ENCODE measurements at places on chromosomes 6 and 20. TPM values are rescaled to one million over a fixed set of nuclear protein-coding genes. Genes with fewer than 3 reads are reported as not detected.

LRRC73 gene
- 1.0 TPM for total RNA-seq

NR2E1 gene
- total RNA-seq, result not detected

RWDD2A gene
- 4.7 TPM for total RNA-seq

CYP24A1 gene
- total RNA-seq, result 0.64 TPM

DNA sequence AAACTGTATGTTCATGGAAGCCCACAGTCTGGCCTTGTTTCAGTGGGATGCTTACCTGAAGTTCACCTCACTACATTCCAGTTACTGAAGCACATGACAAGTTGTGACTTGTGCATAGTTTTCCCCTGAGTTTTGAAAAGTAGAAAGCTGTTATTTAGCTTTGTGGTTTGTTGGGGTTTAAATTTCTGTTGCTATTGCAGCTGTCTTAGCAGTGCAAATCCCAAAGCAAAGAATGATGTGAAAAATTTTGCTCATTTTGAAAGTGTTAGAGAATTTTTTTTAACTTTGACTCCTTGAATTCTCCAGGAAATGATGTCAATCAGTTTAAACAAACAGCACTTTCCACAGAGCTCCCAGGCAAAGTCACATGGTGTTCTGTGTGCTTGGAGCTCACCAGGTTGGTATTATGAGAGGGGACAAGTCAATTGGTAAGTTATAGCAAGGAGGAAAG lies 268.4 kb downstream of the ADGRG6 start:
- DNase-seq, result peak; percentile 44

DNA sequence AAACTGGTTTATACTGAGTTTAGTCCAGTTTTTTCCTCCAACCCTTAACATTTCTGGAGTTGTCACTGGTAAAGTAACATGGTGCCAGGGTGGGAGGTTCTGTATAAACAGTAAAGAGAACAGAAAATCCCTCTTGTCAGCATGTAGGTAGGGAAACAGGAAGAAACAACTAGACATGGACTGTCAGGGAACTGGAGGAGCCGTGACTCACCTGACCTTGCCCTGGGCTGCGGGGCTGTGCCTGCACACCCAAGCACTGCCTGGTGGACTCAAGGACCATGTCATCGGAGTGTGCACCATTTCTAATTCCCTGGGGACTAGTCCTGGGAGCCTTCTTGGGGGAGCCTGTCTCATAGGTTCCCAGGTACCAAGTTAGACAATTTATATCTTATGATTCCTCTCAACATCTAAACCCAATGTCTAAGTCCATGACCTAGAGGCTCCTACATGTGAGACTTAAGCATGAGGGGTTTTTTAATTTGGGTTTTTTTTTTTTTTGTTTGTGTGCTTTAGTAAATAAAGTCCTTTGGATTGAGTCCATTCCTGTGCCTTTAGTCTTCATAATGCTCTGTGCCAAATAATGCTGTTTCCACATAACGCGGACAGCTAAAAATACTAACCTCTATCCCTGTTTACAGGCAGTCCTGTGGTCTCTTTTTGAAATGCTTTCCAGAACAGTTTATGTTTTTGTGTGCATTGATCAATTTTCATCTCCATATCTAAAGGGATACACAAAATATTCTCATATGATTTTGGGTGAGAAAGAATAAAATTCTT lies 136.9 kb upstream of the SUPT3H start:
- DNase-seq, result no peak

GRCh38 chr6:10138917-10139316 lies 276.0 kb downstream of the TFAP2A start:
- DNase-seq, result peak; percentile 93

DNA sequence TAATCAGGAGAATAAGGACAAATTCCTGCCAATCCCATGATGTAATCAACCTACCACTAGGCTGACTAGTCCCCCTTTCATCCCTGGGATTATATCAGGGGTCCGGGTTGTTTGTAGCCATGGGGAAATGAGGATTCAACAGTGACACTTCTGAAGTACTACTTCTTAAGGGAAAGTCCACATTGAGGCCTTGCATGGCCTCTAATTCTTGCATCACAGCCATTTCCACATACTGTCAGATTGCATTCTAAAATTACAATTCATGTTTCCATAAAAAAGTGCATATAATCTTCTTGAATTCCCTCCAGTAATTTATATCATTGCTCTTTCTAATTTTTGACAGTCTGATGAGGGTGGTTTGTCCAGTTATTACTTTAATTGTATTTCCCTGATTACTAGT lies 184.2 kb downstream of the PHF3 start:
- no peak for DNase-seq

GRCh38 chr20:19253916-19254820 lies 41.7 kb downstream of the SLC24A3 start:
- DNase-seq, result peak; percentile 30

GRCh38 chr20:24986436-24987015 lies 6.0 kb downstream of the APMAP start:
- DNase-seq, result no peak

- no peak for DNase-seq
Measured at GRCh38 chr20:416950-417800, 9.1 kb downstream of the RBCK1 start.

DNA sequence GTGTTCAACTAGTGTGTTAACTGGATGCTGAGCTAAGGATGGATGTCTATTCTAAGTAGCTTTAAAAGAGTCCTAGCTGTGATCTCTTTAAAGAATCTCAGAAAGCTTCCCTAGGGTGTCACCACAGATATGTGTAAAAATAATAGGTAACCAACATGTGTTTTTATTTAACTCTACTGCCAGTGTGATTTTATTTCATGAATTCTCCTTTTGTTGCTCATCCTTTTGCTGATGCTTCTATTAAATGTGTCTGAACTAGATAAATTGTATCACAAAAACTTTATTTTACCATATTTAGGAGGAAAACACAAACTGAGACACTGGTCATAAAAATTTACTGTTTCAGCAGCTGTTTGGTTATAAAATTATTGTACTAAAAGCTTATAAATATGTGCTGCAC lies 809.4 kb upstream of the CITED2 start:
- peak; percentile 76 for DNase-seq

DNA sequence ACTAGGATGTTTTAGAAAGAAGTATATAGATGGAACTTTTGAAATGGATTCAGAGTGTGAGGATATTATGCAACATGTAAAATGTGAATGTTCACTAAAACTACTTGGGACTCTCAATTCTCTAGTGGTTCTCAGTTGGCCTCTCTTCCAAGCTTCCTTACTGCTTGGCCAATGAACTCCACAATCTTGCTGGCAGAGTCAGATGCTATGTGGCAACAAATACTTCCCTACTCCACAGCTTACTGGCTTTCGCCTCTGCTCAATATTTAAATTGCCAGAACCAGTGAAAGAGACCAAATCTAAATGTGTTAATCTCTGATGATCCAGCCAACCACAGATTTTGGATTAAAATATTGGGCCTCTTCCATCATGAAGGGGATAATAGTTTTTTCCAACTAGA lies 138.4 kb downstream of the HTR1B start:
- DNase-seq, result no peak

- peak; percentile 40 for DNase-seq
Measured at GRCh38 chr6:133553652-133554051, 312.5 kb downstream of the EYA4 start.

GRCh38 chr6:33313709-33314514 lies at the start of gene TAPBP:
TSS of gene TAPBP (minus strand) at chr6:33314078. CDS start at chr6:33314041, 37 bp downstream.
- peak; percentile 57 for DNase-seq

DNA sequence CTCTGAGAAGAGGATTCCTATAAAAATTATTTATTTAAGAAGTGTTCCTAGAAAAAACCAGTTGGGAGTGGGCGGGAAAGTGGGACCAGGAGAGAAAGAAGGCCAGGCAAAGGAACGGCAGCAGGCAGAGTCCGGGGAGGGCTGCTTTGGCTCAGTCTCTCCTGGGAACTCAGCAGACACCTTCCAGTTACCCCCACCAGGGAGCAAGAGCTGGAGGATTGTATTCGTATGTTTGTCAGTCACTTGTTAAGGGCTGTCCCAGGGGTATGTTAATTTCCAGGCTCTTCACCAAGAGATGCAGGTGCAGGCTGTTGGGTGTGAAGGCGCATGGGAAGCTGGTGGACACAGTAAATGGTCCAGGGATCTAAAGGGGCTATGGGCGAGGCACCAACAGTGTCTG lies 53.0 kb upstream of the CHD6 start:
- DNase-seq, result no peak

DNA sequence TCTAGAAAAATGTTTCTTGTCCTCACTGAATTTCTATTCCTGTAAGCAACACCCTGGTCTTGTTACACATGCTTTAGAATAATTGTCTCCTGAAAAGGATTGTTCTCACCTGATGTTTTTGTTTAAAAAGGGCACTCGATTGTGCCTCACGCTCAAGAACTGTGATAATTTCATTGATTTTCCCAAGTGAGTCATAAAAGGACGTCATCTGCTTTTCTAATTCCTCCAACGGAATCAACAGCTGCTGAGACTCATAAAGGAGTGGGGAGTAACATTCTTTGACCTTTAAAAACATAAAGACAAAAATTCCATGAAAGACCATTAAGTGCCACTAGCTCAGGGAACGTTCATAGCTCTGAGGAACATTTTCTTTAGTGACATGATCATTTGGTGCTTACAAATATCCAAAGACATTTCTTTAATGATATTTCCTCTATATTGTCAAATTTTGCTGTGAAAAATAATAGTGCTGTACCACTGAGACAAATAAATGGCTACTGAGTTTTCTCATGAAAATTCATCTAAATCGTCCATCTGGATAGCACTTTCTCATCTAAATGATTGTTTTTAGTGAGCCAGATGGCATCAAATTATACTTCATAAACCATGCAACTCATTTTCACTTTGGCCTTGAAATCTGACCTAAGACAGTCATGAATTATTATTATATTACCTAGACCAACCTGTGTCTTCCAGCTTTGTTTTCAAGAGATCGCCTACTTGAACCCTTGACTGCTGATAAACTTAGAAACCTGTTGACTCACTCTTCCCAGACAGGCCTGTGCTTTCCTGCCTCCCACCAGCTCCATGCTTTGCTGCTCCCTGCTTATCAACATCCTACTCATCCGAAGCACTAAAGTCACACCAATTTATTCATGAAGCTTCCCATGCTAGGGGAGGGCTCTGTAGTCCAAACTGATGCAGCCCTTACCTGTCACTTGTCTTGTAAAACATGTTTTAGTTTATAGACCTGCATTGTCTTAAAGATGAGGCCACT lies 178.2 kb downstream of the SYNE1 start:
- no peak for DNase-seq

DNA sequence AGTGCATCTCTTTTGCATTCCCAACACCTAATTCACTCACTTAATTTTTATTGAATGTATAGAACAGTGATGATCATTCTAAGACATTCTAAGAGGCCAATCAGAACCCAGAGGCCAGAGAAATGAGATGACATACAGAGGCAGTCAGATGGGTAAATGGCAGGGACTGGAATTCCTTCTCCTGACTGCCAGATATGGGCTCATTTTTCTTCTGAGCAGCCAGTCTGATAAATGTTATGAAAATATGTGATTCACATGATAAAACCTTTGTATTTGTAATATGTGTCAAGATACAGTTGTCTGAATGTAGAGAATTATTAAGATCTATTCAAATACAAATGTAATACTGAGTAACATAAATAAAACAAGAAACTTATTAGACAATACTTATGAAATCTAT lies 277.8 kb downstream of the EPM2A start:
- DNase-seq, result no peak

DNA sequence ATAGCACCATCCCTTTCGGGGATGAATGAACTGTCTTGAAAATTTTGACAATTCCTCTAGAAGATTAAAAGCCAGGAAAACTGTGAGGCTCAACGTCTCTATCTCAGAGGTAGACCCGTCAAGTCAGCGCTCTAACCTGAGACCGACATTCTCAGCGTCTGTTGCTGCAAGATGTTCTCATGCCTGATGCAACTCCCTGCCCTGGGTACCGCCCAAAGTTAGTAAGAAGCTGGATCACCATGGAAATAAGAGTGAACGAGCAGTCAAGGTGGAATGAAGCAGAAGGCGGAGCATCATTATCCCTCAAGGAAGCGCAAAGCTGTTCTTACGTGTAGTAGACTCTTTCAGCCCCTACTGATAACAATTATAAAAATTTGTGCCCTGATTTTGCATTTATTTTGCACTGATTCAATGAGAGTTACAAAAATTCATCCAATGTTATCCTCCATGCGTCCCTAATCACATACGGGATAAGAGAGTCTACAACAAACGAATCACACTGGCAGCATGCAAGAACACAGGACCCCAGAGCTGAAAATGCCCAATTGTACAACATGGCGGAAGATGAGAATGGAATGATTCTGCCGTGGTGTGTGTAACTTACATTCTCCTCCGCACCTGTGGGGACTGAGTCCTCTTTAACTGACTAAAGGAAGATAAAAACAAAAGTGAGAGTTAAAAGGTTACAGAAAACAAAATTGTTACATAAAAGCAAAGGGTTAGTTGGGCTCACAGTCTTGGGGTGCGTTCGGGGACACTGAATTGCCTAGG lies 95.4 kb downstream of the BCAS1 start:
- no peak for DNase-seq

DNA sequence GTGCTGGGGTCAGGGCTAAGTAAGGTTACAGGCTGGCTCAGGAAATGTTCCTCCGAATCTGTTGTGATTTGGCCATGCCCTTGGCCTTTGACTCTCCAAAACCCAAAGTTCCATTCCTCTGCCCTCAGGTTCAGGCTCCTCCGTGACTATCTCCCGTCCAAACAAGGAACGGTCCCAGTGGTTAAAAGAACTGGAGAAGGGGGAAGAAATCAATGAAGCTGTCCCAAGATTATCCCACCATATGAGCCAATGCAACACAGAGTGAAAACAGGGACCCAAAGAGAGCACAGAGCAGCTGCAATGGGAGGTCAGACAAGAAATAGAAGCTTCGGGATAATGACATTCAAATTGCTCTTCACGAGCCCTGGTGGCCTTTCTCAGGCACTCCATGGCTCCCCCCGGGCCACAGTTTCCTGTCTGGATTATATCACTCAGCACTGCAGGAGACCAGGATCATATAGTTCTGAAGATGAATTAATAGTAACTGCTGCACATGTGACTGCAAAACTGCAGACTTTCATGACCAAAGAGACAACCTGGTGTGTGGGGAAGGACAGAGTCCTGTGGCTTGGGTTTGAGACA lies 211.3 kb downstream of the ZNF217 start:
- no peak for DNase-seq

- DNase-seq, result no peak
Measured at GRCh38 chr6:42021847-42022754, 28.2 kb upstream of the TAF8 start.

- DNase-seq, result peak; percentile 83
Measured at GRCh38 chr6:111604259-111605099, 1.2 kb downstream of the TRAF3IP2 start.

DNA sequence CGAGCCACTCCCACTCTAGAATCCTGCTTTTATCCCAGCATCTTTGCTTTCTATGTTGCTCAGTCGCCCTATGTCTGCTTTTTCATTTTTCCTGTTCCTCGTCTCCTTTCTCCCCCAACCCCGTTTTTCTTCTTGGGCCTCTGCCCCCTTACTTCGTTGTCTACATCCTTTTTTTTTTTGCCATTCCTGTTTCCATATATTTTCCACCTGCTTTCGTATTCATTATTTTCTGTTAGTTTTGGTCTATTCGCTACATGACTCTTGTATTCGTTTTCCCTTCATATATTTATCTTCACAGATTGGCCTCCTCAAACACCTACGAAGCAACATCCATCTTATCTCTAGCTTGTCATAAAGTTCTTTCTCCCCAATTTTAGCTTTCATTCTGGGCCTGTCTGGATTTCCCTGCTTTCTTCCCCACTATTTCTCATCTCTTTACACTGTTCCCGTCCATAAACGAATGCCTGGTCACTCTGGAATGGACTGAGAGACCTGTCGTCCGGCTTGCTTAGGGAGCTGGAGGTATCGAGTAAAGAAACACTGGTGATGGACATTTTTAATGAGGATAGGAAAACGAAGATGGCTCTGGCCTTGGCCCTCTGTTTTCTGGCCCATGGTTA lies 915 bp downstream of the PRRC2A start:
- DNase-seq, result no peak

Measured in HFFc6 (cell line).